GM23338 (cell line): ENCODE measurements at places on chromosomes 16 and 17.

DNA sequence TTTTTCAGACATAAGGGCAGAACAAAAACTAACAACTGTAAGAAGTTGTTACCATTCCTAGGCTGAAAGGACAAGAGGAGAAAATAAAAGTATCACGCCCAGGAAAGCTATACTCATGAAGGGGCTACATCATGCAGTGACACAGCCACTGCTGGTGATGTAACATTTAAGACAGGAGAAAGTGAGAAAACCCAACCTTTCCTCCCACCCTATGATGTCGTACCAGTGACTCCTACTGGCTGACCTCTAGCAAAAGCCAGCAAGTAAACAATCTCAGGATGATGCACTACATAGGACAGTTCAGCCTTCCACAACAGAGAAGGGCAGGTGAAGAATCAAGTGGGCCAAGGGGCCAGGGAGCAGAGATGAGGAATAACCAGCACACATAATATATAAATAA, 14.0 kb upstream of the OR1E2 start:
- DNase-seq = peak; percentile 80

GRCh38 chr16:4081047-4081446, 35.2 kb downstream of the ADCY9 start:
- no peak for DNase-seq

GRCh38 chr17:1447052-1447451, 9.0 kb downstream of the CRK start:
- DNase-seq = no peak

DNA sequence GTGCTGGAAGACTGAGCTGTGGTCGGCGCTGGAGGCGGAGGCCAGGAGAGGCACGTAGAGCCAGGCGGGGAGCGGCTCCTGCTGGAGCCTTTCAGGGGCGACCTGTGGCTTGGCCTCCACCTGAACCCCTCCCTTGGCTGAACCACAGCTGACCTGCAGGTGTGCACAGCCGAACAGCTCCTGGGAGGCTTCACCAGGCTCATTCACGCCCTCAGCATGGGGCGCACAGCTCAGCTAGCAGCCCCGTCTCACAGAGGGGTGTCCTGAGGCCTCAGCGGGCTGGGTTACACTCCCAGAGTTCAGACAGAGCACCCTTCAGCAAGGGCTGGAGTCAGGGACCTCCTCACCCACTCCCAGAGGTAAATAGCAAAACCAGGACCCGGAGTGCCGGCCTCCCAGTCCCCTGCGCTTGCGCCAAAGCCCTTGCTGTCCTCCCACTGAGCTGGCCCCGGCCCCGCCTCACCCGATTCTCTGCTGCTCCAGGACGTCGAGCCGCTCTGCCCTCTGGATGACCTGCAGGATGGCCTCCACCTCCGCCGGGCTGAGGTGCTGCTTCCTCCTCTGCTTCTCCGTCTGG, 31.7 kb downstream of the RPH3AL start:
- DNase-seq = peak; percentile 78

DNA sequence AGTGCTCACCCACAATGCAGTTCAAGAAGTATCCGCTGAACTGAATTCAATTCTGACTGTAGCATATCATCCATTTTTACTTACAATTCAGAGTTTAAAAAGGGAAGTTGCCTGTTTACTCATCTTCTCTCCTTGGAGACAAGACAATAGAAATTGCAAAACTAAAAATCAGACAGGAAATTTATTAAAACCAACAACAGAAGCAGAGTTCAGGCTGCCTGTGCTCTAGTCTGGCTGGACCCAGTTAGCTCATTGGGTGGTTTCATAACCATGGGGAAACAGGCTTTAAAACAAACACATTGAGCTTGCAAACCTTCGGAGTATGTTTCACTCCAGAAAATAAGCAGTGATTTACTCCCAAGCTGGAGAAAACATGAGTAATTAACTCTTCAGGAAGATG, 321.4 kb downstream of the GRIN2A start:
- DNase-seq = no peak

DNA sequence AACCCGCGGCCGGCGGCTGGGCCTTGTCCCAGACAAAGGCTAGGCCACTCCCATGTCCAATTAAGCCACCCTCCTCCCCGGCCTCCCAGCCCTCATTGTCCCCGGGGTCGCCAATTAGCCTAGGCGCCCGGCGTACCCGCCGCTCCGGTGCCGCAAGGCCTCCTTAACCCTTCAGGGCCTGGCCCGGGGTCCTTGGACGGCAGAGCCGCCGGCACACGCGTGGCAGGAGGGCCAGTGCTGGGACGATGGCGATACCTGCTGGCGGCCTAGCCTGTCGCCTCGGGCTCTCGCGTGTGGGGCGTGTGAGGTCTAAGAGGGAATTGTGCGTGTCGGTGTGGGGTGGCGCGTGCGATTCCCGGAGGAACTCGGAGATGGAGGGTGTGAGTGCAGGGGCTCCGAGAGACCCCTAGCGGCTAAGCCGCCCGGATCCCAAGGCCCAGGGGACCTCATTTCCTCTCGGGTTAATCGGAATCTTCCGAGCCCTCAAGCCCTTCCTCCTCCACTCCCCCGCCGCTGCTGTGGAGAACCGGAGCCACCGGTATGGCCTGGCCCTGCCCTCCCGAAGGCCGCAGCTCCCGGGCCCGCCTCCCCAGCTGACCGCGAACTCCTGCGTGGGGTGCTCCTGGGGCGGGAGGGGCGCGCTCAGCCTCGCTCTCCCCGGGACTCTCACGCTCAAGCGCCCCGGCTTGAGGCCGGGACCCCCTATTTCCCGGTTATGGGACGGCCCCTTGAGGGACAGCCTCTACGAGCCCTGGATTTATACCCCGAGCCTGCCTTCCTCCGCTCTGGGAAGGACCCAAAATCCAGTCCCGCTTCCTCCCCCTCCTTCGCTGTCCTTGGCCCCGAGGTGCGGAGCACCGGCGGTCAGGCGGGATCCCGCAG, 11.9 kb downstream of the TBX2 start:
- peak; percentile 71 for DNase-seq

GRCh38 chr17:2703181-2703580, 8.4 kb downstream of the CLUH start:
- DNase-seq = no peak

GRCh38 chr17:67503739-67504138, 126.7 kb downstream of the PITPNC1 start:
- no peak for DNase-seq

DNA sequence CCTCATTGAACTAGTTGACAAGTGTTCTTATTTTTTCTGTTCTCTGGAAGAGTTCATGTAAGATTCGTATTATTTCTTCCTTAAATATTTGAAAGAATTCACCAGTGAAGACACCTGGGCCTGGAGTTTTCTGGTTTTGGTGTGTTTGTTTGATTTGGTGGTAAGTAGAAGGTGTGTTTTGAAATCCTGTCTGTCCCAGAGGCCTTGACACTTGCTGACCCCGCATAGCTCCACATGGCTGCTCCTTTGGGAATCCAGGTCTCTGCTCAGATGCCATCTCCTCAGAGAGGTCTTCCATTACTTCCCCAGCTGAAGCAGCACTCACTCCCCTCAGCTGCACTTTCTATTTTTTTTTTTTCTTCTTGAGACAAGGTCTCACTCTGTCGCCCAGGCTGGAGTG, 5.7 kb upstream of the NUP93 start:
- no peak for DNase-seq

- DNase-seq = peak; percentile 91
These were observed 618 bp downstream of the TRIM47 start for GRCh38 chr17:75877752-75878173.

DNA sequence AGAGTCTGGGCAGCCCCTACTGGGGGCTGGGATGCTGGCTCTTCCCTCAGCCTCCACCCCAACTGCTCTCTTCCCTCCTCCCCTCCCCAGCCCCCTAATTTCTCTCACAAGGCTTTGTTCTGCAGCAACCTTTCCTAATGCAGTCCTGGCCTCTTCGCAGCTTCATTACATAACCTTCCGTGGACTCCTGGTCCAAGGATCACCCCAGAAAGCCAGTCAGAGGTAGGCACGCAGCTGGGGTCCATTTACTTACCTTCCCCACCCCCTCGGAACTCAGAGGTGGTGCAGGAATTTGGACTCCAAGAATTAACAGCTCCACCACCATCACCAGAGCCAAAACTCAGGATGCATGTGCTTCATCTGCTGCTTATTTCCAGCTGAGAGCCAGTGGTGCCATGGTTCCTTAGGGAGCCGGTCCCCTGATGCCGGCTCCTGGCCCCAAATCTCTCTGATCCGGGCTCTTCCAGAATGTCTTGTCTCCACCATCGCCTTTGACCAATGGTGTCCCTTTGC, 40.9 kb downstream of the MAPT start:
- no peak for DNase-seq
